Amniotic epithelial cell (primary cell): ENCODE measurements at places on chromosomes 5 and 9.

- DNase-seq: no peak
Measured at GRCh38 chr5:176901260-176902101, 2.3 kb upstream of the HK3 start.

DNA sequence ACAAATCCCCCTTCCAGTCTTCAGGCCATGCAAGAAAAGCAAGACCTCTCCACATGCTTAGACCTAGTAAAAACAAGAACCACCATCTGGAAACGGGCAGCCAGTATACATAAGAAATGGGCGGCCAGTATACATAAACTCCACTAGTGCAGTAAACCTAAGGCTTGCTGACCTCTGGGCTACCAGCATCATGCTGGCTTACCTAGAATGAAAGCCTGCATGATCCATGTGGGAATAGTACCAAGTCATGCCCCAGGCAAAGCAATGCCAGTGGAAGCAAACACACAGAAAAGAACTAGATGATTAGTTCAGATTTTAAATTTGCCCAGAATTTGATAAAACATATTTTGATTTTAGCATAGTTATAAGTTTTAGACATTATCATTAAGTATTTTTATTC, 1346.4 kb downstream of the EFNA5 start:
- DNase-seq: no peak

- DNase-seq: peak; percentile 86
Measured at GRCh38 chr9:94921092-94921471, 194.6 kb downstream of the AOPEP start.

- no peak for DNase-seq
Measured at GRCh38 chr5:66467564-66467963, 128.6 kb upstream of the MAST4 start.

GRCh38 chr5:174323878-174324281, 278.4 kb downstream of the NSG2 start:
- peak; percentile 61 for DNase-seq

DNA sequence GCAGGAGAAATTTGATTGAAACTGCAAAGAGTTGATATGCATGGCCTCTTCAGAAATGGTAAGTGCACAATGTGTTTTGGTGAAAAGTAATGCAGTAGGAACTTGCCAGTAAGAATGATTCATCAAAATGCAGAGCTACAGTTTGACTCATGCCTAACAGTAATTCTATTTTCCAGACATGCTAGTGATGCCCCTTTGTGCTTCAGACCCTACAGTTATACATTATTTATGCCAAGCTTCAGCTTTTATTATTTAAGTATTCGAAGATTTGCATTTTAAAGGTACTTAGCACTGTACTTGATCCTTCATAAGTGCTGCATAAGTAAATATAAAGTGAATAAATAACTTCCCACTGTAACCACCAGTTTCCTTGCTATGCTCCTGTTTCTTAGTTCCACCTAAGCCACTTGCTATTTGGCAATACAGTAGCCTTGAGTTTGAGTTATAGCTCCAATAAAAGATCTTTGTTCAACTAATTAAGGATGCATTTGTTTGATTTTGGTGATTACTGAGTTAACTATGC, 3.6 kb upstream of the SPATA31E1 start:
- peak; percentile 82 for DNase-seq

DNA sequence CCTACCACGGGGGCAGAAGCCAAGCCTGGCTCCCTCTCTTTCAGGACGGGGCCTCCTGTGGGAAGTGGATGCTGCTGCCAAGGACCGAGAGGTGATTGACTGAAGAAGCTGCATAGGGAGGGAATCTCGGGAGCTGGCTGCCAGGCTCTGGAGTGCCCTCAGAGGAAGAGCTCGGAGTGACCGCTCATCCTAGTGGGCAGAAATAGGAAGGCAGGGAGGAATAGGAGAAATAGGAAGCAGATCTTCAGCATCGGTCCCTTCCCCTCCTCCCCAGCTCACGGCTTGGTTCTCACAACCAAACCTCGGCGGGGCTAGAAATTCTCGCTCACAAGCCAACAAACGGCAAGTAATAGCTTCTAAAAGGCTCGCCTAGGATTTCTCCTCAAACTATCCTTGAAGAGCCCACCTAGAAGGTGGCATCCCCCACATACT, 159.9 kb upstream of the RAI14 start:
- DNase-seq: no peak

DNA sequence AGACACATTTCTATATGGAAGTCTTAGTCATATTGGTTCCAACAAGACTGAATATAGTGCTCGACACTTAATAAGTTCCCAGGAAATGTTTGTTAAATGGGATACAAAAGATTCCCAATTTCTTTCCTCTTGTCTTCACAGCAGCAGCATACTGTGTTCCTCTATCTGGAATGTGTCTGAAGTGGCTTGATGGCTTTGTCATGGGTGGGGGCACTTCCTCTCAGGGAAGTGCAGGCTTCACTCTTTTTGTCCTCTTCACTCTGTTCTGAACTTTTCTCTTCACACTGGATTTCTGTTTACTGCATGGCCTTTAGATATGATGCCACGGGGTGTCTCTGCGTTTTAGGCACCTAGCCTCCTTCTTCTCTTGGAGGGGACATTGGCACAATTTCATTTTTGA, 127.7 kb upstream of the C9orf72 start:
- no peak for DNase-seq

- no peak for DNase-seq
Measured at GRCh38 chr5:140348104-140348503, 1.7 kb upstream of the HBEGF start.

DNA sequence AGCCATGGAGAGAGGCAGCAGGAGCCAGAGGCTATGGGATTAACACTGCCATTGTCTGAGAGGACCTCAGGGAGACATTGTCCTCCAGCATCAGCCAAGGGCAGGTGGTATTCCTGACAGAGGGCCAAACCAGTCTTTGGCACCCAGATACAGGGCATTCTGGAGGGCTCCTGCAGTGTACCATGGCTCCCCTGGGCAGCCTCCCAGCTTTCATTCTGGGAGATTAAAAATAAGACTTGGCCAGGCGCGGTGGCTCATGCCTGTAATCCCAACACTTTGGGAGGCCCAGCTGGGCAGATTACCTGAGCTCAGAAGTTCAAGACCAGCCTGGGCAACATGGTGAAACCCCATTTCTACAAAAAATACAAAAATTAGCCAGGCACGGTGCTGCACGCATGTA, 4.2 kb downstream of the MTAP start:
- no peak for DNase-seq

GRCh38 chr9:96524045-96524444, 74.1 kb downstream of the HABP4 start:
- DNase-seq: peak; percentile 3

DNA sequence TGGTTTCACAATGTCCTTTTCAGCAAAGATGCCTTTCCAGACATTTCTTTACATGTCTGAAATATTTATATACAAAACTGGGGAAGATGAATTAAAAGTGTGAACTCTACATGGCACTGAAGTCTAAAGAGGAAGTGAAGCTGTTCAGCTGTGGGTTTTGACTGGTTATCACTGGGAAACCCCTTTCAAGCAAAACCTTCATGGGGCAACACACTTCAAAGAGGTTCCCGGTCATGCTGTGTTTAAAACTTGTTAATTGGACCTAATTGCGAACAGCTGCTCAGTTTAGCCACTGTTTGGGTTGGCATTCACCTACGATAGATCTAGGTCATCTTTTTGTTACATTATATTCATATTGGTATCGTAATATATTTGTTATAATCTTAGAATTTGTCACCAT, 20.0 kb upstream of the GDNF start:
- DNase-seq: no peak
